ENCODE measurements at places on chromosomes 2 and 18.

DNA sequence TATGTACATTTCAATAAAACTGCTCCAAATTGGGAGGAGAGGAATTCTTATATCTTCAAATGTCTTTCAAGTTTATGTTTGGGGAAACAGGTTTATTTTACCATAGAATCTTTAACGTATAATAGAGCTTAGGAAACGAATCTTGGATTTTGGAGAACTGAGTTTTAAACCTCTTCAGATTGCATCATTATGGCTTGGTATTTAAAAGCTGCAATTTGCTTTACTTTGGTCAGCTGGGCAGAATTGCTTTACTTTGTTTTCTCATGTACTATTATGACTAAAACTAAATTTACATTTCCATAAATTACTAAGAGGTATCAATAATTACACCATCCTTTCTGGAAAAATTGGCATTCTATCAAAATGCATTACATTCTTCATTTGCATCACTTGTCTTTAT, 54.6 kb downstream of the BAZ2B start:
- DNase-seq, result no peak

GRCh38 chr18:69455125-69455524, 54.4 kb downstream of the DOK6 start:
- DNase-seq, result no peak

GRCh38 chr2:181203916-181204315, 223.5 kb downstream of the UBE2E3 start:
- no peak for DNase-seq

- DNase-seq, result no peak
Observed at GRCh38 chr18:5469340-5469739, 74.5 kb downstream of the EPB41L3 start.

DNA sequence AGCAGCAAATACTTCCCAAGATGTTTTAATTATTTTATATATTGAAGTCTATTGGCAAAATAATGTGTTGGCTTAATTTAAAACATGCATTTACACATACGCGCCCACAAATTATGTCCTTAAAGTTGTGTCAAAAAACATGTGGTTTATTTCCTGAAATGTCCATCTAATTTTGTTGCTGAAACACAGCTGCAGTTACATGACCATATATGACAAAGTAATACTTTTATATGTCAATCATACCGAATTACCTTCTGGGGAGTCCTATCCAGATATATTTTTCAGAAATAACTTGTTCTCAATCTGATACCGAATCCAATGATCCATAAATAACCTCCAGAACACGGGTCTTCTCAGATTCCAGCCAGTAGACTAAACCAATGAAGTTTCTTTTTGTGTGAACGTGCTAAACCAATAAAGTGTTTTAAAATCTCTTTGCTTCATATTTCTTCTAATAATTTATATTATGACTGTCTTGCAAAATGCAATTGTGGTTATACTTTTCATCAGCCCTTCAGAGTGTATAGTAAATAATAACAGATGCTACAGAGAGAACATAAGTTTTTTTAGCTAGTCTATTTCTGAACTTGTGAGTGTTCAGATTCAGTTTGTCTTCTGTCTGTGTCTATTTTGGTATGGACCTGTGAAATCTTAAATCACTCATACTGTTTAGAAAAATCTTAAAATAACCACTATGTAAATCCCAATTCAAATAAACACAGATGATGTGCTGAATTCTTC, 2.4 kb downstream of the SCG2 start:
- DNase-seq, result no peak

DNA sequence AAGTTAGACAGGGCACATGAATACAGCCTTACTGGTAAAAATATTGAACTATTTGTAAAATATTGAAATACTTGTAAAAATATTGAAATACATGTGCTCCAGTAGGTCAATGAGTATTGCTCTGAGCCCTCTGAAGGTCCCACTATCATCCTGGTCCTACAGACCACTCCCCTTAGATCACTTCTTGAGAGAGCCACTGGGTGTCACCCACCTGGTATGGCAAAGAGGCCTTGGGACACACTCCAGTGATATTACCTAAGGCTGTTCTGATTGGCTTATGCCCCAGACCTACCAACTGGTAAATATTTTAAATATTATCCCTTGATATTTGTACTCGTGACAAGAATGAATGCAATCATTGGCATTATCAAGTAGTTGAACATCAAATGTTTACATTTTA, 5.0 kb downstream of the THSD7B start:
- DNase-seq, result no peak

GRCh38 chr18:55396267-55396905, 191.6 kb downstream of the TCF4 start:
- DNase-seq, result no peak

DNA sequence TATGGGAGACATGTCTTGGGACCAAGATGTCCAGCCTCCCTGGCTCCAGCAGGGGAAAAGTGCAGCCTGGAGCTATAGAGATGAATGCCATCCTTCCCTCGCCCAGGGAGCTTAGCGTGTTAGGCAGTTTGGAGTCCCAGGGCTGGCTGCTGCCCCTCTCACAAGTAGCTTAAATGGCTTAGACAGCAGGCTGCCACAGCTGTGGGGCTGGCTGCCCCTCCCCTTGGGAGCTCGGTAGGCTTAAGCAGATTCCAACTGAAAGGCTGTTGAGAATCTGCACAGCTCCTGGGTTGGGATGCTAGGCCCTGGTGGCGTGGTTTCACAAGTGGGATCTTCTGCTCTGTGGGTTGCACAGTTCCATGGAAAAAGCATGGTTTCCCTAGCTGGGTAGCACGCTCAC, 940.5 kb upstream of the DDX18 start:
- DNase-seq, result no peak

- DNase-seq, result no peak
Observed at GRCh38 chr2:221642447-221642846, 70.3 kb upstream of the EPHA4 start.

DNA sequence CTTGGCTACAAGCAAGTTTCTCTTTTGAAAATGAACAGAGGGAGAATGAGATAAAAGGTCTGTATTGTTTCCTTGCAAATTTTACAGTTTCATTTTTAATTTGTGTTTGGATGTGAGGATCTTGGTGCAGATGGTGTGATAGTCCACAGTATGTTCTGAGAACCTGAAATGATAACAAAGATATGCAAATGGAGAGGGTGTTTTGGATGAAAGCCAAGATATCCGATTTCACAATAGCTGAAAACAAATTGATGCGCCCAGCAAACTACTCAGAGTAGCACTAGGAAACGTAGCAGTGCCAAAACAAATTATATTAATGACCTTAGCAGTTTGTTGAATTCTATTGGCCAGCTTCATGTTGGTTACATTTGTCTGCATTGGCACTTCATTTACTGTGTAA, 683.5 kb downstream of the TMEM182 start:
- no peak for DNase-seq

DNA sequence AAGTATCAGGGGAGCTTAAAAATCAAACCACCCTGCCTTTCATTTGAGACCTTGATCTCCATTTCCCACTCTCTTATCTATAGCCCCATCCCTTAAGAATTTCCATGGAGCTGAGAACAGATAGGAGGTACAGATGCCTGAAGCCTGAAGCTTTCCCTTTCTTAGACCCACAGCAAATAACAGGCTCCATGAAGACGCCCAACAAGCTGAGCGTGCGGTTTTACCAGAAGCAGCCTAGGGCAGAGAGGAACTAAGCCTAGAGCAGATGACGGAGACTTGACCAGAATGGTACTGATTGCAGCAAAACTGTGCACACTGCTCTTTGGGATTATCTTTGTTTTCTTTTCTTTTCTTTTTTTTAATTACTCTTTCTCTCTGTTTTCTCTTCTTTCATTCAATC, 1.7 kb upstream of the ERBB4 start:
- no peak for DNase-seq

- no peak for DNase-seq
Observed at GRCh38 chr18:50757358-50757757, 62.5 kb downstream of the MRO start.

DNA sequence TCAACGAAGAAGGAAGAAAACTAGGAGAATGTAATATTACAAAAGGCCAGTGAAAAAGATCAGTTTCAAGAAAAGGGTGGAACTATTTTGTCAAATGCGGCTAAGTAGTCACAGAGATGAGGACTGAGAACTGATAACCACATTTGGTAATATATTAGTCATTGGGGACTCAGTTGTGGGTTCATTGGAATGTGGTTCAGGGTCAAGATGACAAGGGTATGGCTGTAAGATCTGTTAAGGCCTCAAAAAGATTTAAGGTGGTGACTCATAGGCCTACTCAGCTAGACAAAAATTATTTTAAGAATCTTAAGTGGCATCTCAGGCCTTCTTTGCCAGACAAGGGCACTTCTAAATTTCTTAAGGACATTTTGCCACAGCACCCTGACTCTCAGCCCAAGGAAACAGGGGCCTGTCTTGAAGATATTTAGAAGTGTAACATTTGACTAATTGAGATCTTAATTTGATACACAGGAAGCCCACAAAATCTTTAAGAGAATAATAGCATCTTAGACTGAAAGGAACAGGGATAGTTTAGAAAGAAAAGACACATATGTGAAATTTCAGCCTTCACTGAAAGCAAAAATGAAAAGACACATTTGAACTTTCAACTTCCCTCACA, 81.3 kb downstream of the STRADB start:
- DNase-seq, result no peak

GRCh38 chr2:20398956-20399567, 47.8 kb upstream of the RHOB start:
- DNase-seq, result no peak

- DNase-seq, result no peak
Observed at GRCh38 chr2:240178564-240178963, 38.1 kb upstream of the OTOS start.

DNA sequence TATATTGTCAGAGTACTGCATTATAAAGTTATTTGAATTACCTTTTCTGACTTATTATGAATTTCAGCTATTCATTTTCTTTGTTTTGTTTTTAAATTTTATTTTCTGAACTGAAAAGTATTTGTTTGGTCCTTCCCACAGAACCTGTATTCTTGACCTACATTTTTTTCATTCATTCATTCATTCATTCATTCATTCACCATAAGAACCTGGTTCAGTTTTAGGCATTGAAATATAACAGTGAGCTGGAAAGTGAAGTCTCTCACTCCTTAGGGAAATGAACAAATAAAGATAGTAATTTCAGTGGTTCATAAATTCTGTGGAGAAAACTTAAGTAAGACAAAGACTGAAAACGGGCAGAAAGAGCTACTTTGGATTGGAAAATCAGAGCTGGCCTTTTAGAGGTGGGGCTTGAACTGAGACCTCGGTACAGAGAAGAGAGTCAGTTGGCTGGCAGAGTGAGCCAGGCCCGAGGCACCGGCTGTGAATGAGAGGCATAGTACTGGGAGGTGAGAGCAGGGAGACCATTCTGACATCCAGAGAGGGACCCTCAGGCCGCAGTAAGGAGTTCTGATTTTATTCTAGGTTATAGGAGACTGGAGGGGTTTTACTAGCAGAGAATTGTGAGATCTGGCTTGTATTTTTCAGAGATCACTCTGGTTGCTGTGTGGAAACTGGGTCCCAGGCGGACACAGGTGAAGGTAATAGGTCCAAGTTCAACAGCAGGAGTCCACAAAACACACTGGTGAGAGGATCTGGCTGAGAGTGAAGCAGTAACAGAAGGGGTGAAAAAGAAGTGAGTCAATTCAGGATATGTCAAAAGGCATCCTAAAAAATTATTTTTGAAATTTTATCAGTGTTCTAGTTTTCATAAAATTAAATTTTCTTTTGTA, 75.8 kb upstream of the FN1 start:
- DNase-seq, result no peak

- DNase-seq, result no peak
Observed at GRCh38 chr18:27763936-27764335, 413.0 kb downstream of the CDH2 start.

DNA sequence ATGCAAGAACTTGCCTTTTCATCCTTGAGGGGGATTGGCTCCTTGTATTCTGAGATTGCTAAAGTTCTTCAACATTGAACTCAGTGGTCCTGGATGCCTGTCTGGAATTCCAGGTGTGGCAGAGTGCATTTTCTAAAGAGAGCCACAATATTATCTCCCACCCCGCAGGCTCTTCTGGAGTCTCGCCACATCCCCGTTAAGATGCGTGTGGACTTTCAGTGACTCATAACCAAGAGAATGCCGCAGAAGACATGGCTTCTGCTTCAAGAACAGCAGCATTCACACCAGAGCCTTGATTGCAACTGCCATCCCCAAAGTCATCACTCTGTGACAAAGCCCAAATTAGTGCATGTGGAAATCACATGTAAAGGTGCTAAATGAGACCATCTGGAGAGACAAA, 142.7 kb downstream of the CDH20 start:
- no peak for DNase-seq

DNA sequence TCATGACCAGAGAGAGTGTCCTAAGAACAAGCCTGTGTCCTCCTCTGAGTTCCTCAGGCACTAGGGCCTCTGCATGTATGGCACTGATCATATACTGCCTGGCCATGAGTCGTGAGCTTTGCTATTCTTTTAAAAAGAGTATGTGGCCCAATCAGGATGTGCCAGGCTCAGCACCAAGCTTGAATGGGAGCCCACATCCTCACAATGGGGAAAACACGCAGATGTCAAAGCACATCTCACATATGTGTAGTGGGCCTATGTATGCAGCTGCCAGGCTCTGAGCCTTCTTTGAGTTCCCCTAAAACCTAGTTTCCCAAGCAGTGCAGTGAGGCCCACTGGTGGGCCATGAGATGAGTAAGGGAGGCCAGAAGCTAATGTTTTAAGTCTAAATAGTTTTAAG, 69.9 kb upstream of the SLC1A4 start:
- no peak for DNase-seq

DNA sequence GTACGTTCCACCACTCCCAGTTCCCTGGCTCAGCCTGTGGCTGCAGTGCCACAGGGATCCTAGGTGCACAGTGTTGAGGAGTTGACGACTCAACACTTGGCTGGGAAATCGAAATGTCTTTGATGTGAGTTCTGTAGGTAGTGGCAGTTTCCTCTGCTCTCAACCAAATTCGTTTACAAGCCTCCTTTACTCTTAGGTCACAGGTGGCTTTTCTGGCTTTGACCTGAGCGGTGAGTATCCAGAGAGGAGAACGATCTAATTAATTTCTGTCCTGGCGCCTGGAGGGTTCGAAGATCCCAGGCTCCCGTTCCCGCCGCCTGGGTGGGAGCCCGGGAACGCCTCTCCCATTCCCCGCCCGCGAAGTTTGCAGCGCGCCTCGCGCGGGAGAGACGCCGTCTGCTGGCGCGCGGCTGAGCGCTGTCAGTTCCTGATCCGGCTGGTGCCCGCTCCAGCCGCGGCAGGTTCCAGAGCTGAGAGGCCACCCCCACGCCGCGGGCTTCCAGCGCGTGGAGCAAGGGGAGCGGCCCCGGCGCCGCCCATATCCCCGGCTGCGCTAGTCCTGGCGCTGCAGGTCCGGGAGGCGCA, at the start of gene LAMA3:
LAMA3 (plus strand) TSS at position 423 of the 585 bp plus-strand sequence. CDS start 231 bp downstream, outside the sequence.
- DNase-seq, result peak; percentile 37

GRCh38 chr2:236939271-236939670, 146.4 kb upstream of the COPS8 start:
- DNase-seq, result no peak

GRCh38 chr2:241773511-241774418, 2.9 kb upstream of the GAL3ST2 start:
- DNase-seq, result no peak
